ENCODE measurements at places on chromosomes 1 and 21.

DNA sequence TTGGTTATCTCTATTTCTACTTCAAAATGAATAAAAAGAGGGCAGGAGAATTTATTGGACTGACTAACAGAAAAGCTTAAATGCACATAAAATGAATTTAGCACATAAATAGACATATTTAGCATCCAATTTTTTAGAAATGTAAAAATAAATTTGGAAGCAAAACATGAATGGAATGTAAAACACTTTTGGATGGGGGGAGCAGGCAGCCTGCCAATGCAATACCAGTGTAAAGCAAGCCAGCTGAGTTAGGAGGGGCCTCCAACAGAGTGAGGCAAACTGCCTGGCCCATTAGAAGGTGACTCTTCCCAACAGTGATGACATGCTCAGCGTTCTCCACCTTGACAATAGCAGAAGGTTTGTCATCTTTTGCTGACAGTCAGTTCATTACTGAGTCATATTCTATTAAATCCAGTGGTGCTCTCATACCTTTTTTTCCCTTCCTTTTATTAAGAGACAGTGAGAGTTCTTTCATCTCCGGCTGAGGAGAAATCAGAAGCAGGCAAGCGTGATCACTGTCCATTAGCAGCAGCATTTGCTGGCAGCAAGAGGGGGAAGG is 19.5 kb upstream of the EXO1 start:
- DNase-seq: no peak

- DNase-seq: peak; percentile 73
Observed at GRCh38 chr1:181424786-181425403, 58.4 kb upstream of the CACNA1E start.

DNA sequence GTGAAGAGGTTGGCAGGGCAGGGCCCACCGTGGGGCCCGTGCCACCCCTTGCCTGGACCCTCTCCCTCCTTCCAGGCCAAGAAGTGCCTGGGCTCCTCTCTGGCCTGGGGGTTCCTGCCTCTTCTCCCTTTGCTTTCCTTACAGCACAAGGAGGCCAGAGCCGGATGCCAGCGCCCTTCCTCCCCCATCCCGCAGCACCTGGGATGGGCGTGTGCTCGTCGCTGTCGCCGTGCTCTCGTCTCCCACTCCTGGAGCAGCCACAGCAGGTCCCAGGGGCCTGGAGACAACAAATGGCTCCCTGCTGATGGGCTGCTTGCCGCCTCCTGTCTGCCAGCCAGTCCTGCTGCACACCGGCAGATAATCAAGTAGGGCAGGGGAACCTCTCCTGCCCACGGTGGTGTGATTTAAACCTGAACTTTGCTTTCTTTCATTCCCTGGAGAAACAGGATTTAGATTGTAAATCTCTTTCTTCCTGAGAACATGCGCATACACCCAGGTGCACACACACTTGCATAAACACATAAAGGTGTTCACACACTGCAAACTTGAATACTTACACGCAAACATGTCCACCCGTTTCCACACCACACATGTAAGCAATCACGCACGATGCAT is 50.8 kb upstream of the POU3F1 start:
- DNase-seq: no peak

GRCh38 chr1:212207822-212208520 is 77.2 kb upstream of the PPP2R5A start:
- no peak for DNase-seq

Data from stimulated activated CD4-positive, alpha-beta T cell treated with anti-CD3 and anti-CD28 coated beads, Interleukin-12 subunit alpha, Interleukin-12 subunit beta, amount 100 ng/mL, for 4 hours (primary cell).